ENCODE measurements at places on chromosomes 12 and 14.

GRCh38 chr12:57151741-57152630, 4.6 kb upstream of the LRP1-AS start:
- DNase-seq, result no peak

- DNase-seq, result peak; percentile 35
Observed at GRCh38 chr14:69693145-69693544, 73.8 kb upstream of the SRSF5 start.

GRCh38 chr12:29582677-29583272, 85.3 kb upstream of the OVCH1 start:
- DNase-seq, result no peak

DNA sequence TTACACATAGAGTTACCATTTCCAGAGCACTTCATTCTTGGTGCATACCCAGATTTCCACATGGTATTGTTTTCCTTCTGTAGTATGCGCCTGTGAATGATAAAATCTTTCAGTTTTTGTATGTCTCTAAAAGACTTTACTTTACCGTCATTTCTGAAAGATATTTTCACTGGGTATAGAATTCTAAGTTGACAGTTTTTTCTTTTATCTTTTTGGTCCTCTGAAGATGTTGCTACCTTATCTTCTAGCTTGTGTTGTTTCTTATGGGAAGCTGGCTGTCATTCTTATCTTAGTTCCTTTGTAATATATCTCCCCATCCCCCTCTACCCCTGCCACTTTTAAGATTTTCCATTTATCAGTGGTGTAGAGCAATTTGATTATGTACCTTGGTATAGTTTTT, 36.7 kb downstream of the PRMT8 start:
- DNase-seq, result no peak

- DNase-seq, result no peak
Observed at GRCh38 chr12:5746036-5746908, 198.8 kb downstream of the ANO2 start.

GRCh38 chr14:103404032-103404918, 19.1 kb downstream of the MARK3 start:
- DNase-seq, result no peak

DNA sequence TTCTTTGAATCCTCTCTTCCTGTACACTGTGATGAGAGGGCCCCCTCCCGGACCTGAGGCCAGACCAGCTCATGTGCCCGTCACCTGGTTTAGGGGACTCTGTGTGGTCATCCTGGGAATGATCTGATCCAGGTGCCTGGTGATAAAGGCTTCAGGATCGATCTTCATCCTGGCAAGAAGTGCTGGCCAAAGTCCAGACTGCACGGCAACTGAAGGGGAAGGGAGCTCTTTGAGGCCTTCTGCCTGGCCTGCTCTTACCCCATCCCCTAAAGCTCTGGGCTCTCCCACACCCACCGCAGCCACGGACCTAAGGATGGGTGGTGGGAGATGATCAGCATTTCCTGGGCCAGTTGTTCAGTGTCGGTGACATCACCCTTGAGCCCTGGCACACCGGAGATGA, 31.8 kb downstream of the GCN1 start:
- no peak for DNase-seq

DNA sequence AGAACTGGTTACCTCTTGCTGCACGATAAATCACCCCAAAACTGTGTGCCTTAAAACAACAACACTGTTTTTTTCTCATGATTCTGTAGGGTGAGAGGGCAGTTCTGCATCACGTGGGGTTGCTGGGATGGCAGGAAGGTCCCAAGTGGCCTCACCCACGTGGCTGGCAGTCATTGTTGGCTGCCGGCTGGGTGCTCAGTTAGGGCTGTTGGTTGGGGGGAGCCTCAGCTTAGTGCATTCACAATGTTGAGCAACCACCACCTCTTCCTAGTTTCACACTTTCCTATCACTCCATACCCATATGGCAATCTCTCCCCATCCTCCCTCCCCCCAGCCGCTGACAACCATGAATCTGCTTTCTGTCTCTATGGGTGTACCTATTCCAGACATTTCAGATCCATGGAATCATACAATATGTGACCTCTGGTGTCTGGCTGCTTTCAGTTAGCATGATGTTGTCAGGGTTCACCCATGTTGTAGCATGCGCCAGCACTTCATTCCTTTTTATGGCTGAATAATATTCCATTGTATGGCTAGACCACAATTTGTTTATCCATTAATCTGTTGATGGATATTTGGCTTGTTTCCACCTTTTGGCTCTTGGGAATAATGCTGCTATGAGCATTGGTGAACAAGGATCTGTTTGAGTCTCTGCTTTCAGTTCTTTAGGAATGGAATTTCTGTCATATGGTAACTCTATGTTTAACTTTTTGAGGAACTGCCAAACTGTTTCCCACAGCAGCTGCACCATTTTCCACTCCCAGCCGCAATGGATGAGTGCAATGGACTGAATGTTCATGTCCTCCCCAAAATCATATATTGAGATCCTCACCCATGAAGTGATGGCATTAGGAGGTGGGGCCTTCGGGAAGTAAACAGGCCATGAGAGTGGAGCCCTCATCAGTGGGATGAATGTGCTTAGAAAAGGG, 11.2 kb upstream of the POP5 start:
- no peak for DNase-seq

DNA sequence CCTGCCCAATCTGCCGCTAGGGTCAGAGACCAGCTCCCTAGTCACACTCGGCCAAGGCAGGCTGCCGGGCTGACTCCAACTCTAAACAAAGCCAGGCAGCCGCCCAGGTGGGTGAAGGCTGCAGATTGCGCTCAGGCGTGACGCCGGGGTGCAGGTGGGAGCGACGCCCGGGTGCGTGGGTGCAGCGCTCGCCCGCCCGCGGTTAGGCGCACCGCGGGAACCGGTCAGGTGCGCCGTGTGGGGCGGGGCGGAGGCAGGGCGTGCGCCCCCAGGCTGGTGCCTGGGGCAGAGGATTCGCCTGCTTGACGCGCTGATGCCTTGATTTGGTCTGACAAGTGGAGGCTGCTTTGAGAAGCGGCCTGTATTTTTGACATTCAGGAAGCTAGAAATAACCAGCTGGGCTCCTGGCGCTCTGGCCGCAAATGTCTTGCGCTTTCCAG, 126.7 kb upstream of the HIF1A start:
- DNase-seq, result peak; percentile 77

GRCh38 chr12:27343255-27344000, 10.8 kb downstream of the BMAL2 start:
- no peak for DNase-seq

- DNase-seq, result no peak
Observed at GRCh38 chr14:74194506-74195274, 44.6 kb upstream of the VSX2 start.

DNA sequence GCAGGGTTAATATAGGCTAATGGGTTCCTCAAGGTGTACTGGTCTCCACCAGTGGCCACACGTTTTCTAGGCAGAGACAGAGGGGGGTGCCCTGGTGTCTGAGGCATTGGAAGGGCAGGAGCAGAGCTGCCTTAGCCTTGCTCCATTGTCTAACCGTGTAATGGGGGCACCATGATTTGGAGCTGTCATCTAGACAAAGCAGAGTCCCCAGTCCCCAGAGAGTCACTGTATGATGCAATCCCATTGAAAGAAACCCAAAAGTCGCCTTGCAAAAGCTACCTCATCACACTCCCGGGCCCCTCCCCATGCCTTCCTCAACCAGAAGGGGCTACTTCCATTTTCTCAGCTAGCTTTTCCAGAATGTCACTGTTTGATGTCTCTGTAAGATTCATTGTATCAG, 487.1 kb downstream of the AACS start:
- no peak for DNase-seq

DNA sequence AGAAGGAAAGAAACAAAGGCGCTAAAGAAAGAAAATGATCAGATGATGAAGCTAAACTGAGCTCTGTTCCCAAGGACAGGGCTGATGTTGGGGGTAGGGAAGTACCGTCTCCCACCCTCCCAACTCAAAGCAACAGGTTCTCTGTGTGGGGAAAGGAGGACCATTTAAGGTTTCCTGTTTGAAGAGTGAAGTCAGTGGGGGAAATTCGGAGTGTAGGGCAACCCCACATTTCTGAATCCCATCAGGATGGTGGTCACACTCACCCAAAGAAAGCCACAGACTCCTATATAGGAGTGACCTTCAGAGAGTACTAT, 131.1 kb downstream of the KSR2 start:
- DNase-seq, result no peak

DNA sequence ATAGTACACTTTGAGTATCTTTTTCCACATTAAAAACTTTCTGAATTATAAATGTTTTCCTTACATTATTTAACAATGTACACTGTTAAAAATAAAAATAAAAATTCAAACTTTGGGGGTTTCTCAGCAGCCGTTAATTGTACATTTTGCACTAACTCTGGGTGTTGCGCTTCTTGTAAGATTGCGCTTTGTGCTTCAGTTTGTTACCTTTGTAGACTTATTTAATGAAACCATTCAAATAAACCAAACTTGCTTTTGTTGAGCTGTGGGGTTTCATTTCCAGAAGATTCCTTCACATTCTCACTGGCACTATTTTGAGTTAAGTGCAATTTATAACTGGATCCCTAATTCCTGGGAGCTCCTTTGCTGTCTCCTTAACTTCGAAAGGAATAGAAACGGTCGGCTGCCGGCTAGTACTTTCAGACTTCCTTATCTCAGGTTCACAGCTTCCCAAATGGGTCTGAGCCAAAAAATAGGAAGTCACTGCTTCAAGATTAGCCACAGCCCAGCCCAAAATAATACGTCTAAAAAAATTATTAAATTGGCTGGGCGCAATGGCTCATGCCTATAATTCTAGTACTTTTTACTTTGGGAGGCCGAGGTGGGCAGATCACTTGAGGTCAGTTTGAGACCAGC, 38.2 kb downstream of the RAD52 start:
- DNase-seq, result no peak

GRCh38 chr14:70780396-70781075, 28.8 kb downstream of the MAP3K9 start:
- peak; percentile 47 for DNase-seq

DNA sequence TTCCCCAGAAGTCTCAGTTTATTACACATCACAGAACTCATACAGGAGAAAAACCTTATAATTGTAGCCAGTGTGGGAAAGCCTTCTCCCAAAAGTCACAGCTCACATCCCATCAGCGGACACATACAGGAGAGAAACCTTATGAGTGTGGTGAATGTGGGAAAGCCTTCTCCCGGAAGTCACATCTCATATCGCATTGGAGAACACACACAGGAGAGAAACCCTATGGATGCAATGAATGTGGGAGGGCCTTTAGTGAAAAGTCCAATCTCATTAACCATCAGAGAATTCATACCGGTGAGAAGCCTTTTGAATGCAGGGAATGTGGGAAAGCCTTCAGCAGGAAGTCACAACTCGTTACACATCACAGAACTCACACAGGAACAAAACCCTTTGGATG, 20.1 kb downstream of the ZNF84 start:
- no peak for DNase-seq

GRCh38 chr14:74637178-74637550, 25.1 kb upstream of the LTBP2 start:
- DNase-seq, result no peak

GRCh38 chr12:102406033-102406584, 74.3 kb downstream of the IGF1 start:
- DNase-seq, result no peak

DNA sequence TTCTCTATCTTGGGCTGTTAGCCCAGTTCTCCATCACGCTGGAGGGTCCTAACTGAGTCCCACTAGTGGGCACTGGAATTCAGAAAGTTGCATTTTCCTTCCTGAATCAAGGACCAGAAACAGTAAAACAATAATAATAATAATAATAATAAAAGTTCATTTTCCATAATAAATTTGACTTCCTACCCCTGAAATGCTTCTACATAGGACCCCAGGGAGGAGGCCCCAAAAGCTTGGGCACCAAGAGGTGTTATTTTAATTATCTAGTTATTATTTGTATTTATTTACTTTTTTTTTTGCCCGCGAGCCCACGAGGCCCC, 12.4 kb downstream of the SCNN1A start:
- no peak for DNase-seq

DNA sequence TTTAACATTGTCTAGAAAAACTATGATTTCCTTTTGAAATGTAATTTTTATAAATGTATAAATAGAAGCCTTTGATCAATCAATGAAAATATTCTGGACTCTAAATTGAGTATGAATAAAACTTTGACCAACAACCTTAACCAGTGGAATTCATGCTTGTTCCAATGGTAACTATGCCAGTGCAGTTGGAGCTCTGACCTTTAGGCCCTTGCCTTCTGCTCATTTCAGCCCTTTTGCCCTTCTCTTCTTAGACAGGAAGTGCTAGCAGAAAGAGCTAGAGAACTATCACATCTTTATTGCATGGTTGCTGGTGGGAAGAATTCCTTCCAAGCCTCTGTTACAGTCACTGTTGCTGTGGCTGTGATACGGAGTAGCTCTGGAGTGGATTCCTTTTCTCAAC, 39.7 kb downstream of the TTC8 start:
- no peak for DNase-seq

- no peak for DNase-seq
Observed at GRCh38 chr12:91986084-91986483, 159.6 kb downstream of the BTG1 start.

DNA sequence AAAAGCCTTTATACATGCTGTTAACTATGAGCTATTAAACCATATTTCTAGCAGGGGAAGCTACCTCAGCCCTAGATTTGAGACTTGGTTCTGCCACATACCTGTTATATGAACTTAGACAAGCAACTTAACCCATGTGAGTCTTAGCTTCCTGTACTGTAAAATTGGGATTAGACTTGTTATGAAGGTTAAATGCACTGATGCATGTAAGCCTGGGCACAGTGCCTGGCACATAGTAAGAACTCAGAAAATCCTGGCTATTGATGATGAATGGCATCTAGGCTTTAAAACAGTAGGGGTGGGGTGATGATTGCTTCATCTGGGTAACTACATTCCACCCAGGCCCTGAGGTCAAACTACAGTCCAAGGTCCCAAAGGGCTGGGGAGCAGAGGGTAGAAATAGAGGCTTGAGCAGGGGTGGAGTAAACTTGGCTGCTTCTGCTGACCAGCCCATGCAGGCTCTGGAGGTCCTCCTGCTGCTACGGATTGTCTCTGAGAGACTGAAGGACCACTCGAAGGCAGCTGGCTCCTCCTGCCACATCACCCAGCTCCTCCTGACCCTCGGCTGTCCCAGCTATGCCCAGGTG, 11.3 kb downstream of the ESPL1 start:
- DNase-seq, result no peak

DNA sequence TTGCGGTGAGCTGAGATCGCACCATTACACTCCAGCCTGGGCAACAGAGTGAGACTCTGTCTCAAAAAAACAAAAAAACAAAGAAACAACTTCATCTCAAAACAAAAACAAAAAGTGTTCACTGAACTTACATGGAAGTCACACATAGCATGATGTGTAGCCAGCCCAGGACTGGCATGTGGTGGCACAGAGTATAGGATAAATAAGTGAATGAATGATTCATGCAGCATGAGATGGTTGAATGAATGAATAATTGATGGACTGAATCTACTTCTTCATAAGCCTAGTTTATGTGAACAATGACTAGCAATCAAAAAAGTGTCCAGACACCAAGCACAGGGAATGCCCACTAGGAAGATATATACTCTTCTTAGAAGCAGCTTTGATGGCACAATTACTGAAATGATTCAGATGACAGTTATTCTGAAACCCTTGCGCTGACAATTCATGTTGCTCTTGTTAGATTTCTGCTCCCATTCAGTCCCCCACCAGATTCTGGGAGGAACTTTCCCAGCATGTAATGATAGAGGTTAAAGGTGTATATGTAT, 31.6 kb upstream of the SERPINA6 start:
- DNase-seq, result no peak

All from GM13977 (cell line).